ENCODE measurements at places on chromosomes 11 and 22.
A peak's percentile ranks its signal among the peaks of the same experiment; 100 is the strongest.

DNA sequence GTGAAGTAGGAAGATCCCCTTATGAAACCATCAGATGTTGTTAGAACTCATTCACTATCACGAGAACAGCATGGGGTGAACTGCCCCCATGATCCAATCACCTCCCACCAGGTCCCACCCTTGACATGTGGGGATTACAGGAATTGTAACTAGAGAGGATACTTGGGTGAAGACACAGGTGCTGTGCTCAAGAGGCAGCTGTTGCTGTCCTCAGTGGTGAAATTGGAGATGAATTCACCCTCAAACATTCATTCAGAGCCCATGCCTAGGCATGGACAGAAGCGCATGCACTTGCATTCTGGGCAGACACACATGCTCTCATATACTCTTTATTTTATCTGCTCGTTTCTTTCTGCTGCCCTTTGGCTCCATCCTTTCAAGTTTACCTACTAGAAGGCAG lies 385.0 kb downstream of the INSC start:
- DNase-seq: no peak

- no peak for DNase-seq
These were observed 37.0 kb downstream of the OSBP2 start for GRCh38 chr22:30731658-30732057.

DNA sequence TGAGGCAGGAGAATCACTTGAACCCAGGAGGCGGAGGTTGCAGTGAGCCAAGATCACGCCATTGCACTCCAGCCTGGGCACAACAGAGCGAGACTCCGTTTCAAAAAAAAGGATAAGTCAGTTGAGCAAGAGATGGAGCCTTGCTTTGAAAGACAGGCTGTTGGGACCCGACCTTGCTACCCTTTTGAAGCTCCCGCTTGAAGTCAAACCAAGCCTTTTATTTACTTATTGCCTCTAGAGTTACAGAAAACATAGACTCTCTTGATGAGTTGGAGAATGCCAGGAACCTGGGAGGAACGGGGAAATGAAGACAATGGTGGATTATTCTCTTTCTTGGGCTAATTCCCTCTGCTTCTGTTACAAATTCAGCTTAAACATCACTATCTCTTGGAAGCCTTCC lies 4.9 kb downstream of the SYN3 start:
- no peak for DNase-seq

DNA sequence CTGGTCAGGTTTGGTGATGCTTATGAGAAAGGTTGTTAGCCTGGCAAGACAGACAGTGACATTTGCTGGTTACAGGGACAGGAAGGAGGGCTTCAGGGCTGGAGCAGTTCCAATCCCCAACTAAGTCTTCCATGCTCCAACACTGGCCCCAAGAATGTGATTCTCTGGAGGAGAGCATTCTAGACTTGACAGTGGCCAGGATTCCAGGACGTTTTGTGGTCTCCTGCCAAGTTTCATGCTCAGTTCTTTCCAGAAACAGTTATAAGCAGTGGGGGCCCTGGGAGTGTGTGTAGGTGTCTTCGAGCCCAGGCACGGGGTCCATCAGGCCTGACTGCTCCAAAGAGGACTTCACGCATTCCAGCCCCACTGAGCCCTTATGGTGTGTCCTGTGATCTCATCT lies 8.9 kb upstream of the GRK3 start:
- DNase-seq: no peak

GRCh38 chr22:47225080-47225930 lies 462.9 kb downstream of the TBC1D22A start:
- no peak for DNase-seq

DNA sequence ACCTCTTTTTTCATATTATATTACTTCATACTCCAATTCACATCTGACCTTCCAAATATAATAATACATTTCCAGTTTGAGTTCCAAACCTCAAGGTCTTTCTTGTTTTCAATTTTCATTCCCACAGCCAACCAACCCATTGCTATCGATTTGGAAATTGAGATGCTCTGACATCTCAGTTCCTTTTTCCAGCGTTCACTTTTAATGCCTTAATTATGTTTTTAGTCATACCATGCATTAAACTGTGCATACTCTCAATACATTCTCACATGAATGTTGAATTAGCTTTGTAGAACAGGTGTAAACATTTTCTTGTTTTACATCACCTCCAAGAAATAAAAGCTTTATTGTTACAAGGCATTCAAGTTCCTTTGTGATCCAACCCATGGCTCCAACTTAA lies 294.2 kb upstream of the ANO3 start:
- DNase-seq: no peak

DNA sequence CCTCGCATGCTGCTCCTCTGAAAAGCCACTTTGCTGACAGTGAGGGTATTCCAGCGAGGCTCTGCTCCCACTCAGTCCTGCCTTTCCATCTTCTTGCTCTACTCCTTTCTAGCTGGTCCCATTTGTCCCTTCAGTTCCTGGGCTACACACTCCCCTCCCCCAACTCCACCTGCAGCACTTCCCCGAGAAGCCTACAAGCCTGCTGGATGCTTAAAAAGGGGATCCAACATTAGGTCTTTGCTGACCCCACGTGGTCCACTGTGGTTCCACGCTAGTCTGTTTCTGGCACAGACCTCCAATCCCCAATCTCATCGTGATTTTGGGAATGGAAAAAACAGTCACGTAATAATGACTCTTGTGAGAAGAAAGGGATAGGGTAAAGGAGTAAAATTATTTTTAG lies 121.6 kb upstream of the SNX19 start:
- DNase-seq: no peak

DNA sequence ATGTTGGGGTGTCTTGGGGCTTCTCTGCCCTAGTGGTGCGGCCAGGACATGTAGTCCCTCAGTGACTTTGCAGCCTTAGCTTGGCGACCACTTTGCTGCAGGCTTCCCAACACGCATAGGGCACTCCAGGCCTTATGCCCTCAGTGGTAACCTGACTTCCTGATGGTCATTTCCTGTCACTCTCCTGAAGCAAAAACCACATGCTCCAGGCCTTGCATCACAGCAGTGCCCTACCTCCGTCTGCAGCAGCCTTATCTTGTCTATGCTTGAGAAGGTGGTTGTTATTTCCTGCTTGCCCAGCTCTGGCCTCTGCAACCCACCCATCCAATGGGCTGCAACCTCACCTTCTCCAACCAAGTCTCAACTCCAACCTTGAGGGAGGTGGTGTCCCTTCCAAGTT lies 33.4 kb upstream of the PISD start:
- no peak for DNase-seq

DNA sequence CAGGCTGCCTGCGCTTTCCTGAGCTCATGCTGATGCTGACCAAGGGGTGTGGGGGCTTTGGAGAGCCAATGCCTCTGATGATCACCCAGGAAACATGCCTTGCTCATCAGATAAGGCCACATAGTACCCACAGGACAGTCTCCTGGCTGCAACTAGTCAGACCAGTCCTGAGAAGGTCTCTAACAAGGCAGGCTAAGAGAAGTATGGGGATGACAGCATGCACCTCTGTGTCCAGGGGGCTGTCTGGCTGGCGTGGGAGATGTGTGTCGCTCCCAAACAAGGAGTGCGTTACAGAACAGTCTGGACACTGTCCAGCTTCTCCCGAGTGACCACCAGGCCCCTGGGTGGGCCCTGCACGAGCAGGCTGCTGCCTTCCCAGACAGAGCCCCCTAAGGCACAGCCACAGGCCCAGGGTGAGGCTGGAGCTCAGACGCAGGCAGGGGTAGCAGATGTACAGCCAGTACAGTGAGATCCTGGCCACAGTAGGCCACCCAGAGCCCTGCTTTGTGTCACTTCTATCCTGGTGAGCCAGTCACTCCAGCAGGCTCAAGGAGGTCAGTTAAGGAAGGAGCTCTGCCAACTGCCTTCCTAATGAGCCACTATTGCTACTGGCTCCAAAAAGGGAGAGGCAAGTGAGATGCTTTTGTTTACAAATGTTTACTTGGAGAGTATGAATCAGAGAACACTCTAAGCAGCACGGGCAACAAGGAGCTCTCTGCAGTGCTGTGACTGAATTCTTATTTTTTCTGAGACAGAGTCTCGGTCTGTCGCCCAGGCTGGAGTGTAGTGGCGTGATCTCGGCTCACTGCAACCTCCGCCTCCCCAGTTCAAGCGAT lies 66.0 kb upstream of the CLTCL1 start:
- DNase-seq: no peak

GRCh38 chr11:23205156-23205871 lies 345.0 kb upstream of the CCDC179 start:
- no peak for DNase-seq

DNA sequence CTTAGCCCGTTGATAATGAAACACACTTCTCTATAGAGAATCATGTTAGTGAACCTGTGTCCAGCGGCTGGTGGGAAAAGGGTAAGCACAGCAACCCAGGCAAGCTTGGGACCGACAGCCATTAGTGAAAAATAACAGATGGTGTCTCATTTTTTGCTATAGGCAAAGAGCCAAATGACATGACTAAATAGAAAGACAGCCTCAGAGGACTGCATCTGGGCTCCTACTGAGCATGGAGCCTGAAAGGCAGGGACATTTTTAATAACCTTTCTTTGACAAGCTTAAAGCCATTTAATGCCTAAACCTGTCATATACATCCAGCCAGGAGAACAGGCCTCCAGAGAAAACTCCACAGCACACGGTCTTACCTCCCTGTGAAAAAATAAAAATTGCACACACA lies 67.0 kb downstream of the FANCF start:
- no peak for DNase-seq

- no peak for DNase-seq
These were observed 133.6 kb downstream of the SHANK2 start for GRCh38 chr11:71118671-71119250.

DNA sequence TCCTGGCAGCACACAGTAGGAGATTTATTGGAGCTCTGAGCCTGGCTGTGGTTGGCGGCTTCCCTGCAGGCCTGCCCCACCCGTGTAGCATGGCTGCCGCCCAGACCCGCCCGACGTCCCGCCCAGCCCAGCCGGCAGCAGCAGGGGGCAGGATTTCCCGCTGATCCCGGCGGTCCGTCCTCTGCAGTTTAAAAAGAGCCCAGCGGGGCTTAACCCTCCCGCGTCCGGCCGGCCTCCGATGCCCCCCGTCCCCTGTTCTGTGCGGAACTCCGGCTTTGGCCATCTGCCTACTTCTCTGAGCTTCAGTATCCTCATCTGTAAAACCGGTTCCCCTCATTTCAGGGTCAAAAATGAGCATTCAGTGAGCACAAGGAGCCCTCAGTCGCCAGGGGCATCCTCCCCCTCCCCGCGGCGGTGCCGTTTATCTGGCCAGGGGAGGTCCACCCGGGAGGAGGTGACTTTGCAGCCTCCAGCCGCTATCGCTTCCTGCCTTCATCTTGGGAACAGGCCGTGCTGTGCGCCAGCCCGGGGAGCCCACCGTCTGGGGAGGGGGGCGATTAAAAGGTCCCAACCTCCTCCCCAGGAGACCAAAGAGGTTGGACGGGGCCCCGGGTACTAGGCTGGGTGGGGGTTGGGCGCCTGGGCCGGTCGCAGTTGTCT lies at the start of gene GAS2L1:
TSS of gene GAS2L1 (plus strand) at position 476 of the 660 bp plus-strand sequence. CDS start 1,456 bp downstream, outside the sequence.
- DNase-seq: no peak

GRCh38 chr22:48345631-48346030 lies 1482.0 kb downstream of the BRD1 start:
- DNase-seq: no peak

DNA sequence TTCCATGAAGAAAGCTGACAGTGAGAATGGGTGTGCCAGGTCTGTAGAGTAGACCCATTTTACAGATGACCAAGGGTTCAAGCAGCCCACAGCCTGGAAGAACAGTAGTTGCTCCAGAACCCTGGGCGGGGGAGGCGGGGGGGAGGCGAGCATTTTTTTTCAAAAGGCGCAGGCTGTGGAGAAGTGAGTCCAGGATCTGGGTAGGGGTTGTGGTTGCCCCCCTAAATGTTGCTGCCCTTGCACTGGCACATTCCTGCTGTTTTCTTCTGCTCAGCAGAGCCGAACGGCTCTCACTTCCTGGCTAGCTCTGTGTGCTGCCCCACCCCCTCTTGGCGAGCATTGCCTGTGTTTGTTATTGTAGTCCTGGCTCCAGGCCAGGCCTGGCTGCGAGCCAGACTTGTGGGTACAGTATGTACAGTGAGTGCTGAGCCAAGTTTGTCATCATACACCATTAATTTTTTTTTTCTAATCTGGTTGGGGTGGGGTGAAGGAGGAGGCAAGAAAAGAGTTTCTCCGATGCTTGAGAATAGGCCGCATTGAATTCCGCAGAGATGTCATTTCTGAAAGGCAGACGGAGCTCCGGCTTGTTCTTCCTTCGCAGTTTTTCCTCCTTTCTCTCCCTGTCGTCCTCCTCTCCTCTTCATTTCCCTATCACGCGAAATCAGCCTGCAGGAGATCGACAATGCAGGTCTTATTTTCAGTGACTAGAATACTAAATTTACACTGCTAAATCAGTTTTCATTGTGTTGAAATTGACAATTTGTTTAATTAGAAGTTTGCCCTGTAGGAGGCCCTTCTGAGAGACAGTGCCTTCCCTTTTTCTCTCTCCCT lies 100.5 kb downstream of the ZBTB16 start:
- DNase-seq: peak; percentile 87

DNA sequence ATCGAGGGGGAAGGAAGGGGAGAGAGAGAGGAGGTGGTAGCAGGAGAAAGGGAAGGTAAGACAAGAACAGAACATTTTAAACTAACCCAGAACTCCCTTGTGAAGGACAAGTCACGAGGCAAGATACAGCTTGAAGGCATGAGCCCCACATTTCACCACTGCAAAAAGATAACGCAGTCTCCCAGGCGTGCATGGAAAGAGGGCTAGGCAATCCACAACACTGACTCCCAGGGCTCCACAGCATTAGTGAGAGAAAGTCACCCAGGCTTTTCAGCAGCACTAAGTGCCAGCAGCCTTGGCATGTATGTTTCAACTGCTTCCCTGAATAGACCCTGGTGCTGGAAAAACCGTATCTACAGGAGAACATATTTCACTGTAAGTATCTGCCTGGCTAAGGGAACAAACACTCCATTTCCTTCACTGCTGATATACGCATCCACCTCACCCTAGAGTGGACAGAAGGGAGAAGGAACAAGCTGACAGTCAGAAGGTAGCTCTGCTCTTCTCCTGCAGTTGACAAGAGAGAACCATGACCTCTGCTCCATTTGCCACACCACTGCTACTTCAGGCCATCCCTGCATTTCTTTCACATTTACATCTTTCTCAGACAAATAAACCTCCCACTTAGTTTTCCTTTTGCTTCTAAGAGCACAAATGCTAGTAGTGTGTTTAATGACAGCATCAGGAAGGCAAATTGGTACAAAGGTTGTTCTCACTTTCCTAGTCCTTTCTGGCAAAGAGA lies 87.9 kb downstream of the AMBRA1 start:
- DNase-seq: no peak

- DNase-seq: no peak
These were observed 97.6 kb downstream of the SLC1A2 start for GRCh38 chr11:35321532-35322317.

DNA sequence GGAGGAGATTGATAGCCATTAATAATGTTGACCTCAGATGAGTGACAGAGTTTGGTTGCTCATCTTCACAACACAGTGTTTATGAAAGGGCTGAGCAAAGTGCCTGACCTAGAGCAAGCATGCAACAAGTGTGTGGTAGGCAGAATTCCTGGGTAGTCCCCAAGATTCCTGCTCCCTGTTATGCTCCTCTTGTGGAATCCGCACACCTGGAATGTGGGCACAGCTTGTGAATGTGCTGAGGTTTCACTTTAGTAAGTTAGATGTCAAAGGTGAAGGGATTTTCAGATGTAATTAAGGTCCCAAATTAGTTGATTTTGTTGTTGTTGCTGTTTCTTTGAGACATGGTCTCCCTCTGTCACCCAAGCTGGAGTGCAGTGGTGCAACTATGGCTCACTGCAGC lies 20.7 kb upstream of the SPON1 start:
- no peak for DNase-seq

GRCh38 chr22:35380537-35381423 lies at the start of gene HMOX1:
TSS of gene HMOX1 (plus strand) at chr22:35381096. CDS start at chr22:35381174, 78 bp downstream.
- no peak for DNase-seq

Data from activated T-helper 1 cell treated with anti-CD3 and anti-CD28 coated beads, Interleukin-2, amount 50 U/mL, for 16 hours (primary cell).